Choroid plexus epithelial cell (primary cell): ENCODE measurements at places on chromosomes 16 and 17.

DNA sequence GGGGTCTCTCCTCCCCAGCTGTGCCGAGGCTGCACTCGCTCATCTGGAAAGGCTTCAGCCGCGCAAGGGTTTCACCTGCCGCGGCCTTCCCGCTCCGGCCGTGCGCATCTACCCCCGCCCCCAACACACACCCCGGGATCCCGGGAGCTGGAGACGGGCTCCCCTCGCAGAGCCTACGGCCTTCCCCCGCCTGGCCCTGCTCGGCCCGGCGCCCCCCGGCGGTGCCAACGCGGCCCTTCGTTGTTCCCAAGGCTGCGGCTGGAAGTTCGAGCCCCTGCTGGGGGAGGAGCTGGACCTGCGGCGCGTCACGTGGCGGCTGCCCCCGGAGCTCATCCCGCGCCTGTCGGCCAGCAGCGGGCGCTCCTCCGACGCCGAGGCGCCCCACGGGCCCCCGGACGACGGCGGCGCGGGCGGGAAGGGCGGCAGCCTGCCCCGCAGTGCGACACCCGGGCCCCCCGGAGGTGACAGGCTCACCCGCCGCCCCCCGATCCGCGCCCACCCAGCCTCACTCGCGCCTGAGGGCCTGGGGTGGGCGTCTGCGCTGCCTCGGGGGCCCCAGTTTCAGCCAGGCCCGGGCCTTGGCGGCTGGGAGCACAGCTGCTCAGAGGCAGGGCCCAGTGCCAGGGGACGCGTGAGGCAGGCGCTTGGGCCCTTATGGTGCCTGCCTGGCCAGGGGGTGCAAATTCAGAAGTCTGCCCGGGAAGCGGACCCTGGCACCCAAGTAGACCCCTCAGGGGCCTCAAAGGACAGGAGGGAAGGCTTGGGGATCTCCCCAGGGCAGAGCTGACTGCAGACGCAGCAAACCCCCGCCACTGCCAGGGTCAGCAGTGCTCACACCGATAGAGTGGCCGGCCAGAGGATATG is 11.2 kb downstream of the GALK1 start:
- peak; percentile 71 for DNase-seq

DNA sequence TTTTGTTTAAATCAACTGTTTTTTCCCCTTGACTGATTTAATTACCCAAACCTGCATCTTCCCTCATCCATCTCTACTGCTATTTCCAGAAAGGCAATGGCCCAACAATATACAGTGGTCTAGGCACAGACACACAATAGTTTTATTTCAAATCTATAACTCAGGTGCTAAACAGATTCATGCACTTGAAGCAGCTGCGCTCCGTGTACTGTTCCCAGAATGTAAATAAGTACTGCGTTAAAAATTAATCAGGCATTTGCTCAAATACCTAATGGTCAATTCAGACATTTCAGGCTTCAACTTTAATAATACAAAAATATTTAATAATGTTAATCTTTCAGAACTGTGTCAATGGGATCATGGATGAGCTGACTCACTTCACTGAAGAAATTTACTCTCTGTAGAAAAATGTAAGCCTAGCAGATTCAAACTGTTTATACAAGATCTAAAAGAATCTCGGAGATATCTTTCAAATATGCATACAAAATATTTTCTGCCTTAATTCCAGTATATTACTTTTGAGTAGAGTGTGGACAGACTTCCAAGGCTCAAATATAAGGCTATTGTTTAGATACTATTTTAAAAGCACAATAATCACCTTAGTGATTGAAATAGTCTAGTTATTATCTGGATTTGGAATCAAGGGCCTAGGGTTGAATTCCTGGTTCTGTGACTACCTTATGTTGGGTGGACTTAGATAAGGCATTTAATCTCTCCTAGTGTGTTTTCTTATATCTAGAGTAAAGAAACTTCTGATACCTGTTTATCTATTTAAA is 97.4 kb upstream of the PSMD7 start:
- DNase-seq, result no peak

DNA sequence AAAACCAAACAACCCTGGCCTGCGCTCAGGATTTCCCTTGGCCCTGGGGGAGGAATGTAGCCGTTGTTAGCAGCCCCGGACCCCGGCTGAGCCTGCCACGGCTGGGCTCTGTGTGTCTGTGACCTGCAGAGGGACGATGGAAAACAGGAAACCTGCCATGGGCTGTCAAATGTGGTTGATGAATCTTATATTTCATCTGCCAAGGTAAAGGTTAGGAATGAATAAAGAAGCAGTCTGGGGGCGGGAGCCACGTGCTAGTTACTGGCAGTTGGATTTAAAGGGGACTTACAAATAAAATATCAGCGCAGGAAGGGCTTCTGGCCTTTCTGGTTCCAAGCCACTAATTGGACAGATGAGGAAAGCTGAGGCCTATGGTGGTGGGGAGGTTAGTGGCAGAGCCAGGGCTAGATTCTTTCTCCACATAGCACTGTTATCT is at the start of gene KRT23:
Gene KRT23, minus strand, starts transcription at position 263 of the 436 bp plus-strand sequence. CDS start 1,043 bp downstream, outside the sequence.
- no peak for DNase-seq

- DNase-seq, result no peak
Measured at GRCh38 chr16:28165598-28165997, 46.2 kb downstream of the XPO6 start.

- DNase-seq, result no peak
Measured at GRCh38 chr17:45190503-45191255, 29.0 kb downstream of the HEXIM2 start.

- no peak for DNase-seq
Measured at GRCh38 chr17:39695089-39695474, 4.8 kb upstream of the ERBB2 start.
